ENCODE measurements at places on chromosomes 6 and 20.

DNA sequence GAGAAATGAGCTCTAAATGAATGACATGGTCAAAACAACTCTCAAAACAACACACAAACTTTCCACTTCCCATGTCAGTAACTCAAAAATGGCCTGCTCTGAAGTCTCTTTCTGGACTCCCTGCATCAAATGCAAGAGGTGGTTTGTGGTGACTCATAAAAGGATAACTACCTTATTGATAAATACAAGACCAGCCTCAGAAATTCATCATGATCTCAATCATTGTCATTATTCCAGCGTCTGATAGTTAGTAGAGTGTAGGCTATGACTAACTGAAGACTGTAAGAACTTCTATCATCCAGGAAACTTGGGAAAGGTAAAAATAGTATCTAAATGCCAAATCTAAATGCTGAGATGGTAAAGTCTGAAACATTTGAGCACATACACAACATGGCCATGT is 369.4 kb downstream of the BMP2 start:
- no peak for DNase-seq

GRCh38 chr6:15526212-15526701 is 136.6 kb downstream of the DTNBP1 start:
- no peak for DNase-seq

GRCh38 chr6:128139519-128139918 is 238.7 kb upstream of the THEMIS start:
- DNase-seq, result no peak

DNA sequence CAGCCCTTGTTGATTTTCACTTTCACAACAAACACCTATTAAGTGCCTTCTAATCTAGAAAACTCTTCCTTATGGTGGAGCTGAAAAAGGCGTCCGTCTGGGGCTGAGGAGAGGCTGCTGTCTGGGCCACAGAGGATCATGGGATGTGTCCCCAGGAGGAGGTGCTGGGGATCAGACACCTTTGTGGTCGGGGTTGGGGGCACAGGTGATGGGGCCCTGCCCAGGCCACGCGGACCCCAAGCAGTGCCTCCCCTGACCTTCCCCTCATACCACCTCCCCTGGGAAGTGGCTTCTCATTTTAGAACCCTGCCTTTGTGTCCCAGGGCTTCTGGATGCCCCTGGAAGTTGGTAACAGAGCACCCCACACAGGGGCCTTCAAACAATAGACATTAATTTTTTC is 41.1 kb downstream of the SUN5 start:
- DNase-seq, result no peak

DNA sequence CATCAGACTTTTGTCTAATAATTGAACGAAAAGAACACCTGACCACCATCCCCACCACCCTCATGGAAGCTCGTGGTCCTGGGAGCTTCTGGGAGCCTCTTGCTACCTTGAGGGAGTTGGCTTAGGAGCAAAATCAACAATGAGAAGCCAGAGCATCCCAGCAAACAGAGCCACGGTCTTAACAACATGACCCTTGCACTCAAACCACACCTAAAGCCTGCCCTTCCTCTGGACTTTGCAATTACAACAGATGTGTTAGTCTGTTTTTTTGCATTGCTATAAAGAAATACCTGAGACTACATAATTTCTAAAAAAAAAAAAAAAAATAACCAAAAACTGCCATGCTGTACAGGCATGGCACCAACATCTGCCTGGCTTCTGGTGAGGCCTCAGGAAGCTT is 9.5 kb upstream of the RBM24 start:
- no peak for DNase-seq

DNA sequence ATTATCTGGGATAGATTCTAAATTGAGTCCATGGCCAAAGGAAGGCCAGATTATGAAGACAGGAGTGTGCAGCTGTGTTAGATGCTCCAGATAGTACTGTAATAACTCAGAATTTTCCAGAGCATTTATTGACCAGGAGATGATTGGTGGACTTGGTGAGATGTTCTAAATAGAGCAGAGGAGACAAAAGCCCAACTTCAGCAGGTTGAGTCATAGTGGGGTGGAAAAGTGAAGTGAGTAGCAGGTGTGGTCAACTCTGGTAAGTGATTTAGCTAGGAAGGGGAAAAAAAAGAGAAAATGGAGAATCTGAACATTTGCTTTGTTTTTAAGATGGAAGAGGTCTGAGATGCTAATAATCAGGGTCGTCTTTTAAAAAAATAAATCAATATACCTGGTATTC is 227.4 kb downstream of the TMEM200A start:
- DNase-seq, result no peak

GRCh38 chr6:133218852-133219251 is 22.3 kb upstream of the EYA4 start:
- no peak for DNase-seq

DNA sequence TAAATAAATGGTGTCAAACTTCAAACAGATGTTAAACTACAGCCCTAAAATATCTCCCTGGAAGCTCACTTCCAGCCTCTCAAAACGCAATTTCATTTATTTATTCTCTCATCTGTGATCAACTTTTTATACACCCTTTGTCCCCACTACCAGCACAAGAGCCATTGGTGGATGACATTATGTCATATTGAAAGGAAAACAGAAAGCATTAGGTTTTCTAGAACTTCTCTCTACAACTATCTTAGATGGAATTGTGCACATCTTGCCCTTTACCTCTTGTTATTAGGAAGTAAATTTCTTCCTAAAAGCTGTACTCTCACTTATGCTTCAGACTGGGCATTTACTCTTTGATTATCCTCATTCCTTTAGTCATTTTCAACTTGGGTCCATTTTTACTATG is 771.2 kb upstream of the GJE1 start:
- no peak for DNase-seq

- no peak for DNase-seq
These were observed 5.7 kb downstream of the MTCL3 start for GRCh38 chr6:127513425-127513824.

DNA sequence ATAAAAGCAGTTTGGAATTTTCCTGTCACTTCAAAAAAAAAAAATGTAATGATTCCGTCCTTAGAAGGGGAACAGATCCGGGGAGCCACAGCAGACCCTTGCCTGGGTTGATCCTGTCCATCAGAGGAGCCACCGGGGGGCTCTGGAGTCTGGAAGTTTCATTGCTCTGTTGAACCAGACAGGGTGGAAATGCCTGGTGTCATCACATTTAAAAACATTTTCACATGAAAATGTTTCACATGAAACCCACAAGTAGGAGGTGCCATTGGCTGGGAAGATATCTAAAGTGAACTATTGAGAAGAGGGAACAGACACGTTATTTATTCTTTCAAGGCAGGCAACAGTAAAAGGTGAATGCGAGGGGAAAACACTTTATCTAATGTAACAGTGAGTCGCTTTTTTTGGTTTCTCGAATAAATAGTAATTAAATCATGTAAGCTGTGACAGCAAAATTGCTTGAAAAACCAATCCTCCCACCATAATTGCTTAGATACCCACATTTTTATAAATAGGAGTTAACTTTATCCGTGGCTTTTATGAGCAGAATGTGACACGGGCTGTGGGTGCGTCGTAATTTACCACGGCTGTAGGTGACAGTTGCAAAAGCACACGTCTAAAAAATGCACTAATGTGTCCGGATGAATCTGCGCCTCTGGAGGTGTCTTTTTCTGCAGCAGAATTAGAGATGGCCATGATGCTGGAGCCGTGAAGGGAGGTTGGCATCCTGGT is 323.4 kb downstream of the TAF4 start:
- DNase-seq, result no peak

GRCh38 chr6:45563041-45563440 is 185.3 kb upstream of the SUPT3H start:
- no peak for DNase-seq

DNA sequence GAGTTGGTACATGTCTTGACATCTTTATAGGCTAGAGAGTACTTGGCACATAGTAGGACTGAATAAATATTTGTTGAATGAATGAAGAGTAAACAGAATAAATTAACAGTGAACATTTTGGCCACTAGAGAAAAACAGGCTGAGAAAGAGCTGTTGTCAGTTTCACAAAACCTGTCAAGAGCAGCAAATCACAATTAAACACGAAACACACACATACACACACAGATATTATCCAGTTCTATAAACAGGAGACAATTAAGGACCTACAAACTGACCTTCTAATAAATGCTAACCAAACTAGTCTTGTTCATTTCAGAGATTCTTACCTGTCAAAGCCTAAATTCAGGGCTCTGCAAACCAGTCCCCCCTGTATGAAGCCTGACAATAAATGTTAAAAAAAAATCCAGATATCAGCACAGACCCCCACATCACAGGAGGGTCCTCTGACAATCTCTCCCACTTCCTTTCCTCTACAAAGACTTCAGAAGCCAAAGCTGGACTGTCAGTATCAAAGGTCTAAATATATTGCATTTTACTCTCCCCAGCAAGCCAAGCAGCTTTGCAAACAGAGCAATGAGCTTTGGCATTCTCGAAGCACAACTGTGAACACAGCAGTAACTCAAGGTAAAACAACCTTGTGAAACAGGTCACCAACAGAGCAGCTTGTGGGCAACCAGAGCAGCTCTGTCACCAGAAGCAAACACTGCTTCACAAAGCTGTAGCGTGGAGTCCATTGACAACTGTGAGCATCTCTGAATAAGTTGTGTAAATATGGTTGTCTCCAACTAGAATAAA is 229.9 kb downstream of the TBXT start:
- no peak for DNase-seq

DNA sequence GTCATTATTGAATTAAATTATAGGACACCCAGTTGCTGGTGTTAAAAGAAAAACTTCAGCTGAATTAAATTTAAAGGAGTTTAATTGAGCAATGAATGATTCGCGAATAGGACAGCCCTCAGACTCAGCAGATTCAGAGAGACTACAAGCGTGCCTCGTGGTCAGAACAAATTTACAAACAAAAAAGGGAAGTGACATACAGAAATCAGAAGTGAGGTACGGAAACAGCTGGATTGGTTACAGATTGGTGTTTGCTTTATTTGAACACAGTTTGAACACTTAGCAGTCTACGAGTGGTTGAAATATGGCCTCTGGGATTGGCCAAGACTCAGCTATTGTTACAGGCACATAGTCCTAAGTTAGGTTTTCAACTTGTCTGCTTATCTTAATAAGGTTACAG is 25.8 kb upstream of the TNFRSF21 start:
- DNase-seq, result no peak

GRCh38 chr20:13262671-13263360 is 41.7 kb downstream of the ISM1 start:
- no peak for DNase-seq

- peak; percentile 37 for DNase-seq
These were observed 591 bp downstream of the IBTK start for GRCh38 chr6:82246802-82247504.

All from GM12892 (cell line).